ENCODE measurements at places on chromosomes 13 and 19.

DNA sequence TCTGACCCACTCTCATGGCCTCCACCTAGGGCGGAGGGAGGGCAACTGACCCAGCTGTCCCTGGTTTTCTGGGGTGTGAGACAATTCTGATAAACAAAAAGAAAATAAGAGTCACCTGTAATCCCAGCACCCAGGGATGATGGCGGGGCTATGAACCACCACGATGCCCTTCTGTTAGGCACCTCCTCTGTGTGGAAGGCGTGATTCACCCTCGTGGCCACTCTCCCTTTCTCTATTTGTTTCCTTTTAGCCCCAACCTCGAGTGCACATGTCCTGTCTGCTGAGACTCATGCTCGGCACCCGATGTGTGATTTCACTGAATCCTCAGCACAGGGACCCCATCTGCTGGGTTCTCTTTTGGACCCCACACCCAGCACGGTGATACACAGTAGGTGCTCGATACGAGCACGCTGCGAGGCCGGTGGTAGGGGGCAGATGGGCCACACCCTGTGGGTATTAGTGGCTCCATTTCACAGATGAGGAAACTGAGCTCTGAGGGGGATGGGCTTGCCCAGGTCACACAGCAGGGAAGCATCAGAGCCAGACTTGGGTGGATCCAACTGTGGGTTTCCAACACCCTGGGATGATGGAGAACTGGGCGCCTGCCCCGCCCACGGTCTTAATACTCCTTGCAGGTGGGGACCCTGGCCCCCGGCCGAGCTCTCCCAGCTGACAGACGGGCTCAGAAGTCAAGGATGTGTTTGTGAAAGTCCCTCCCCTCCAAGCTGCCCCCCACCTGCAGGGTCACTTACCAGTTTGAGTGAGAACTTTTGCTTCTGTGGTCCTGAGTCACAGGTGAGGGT lies 24.9 kb downstream of the VRK3 start:
- DNase-seq: no peak

GRCh38 chr13:38394777-38395496 lies 45.3 kb downstream of the UFM1 start:
- DNase-seq: peak; percentile 42

DNA sequence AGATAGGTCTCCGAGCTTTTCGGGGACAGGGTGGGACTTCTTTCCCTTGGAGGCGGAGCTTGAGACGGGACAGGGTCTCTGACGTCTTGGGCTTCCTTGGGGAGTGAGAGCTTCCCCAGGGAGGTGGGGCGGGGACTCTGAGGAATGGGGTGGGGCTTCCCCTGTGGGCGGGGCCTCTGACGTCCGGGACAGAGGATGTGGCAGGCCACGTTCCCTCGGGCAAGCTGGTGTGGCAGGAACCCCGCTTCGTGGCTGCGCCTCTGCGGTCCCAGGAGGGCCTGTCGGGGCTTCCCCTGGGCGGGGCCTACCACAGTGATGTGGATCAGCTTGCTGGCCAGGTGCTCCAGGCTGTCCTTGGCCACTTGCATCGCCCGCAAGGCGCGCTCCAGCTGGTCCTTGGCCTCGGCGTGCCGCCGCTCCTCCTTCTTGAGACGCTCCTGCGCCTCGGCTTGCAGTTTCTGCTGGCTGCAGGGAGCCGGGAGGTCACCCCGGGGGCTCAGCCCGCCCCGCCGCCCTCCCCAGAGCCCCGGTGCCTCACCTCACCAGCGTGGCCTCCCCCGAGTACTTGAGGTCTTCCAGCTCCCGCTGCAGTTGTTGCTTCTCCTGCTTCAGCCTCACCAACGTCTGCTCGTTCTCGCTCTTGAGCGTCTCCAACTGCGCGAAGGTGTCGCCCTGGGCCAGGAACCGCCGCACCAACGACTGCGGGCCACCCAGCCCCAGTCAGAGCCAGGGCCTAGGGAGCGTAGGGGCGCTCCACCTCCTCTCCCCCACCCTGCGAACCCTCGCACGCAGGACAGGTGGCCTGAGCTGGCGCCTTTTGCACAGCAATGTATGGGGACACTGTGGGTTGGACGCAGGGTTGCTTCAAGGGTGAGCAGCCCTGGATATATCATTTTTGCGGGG lies 3.3 kb upstream of the RGL3 start:
- peak; percentile 39 for DNase-seq

- no peak for DNase-seq
These were observed 10.3 kb downstream of the DYRK1B start for GRCh38 chr19:39823686-39824085.

DNA sequence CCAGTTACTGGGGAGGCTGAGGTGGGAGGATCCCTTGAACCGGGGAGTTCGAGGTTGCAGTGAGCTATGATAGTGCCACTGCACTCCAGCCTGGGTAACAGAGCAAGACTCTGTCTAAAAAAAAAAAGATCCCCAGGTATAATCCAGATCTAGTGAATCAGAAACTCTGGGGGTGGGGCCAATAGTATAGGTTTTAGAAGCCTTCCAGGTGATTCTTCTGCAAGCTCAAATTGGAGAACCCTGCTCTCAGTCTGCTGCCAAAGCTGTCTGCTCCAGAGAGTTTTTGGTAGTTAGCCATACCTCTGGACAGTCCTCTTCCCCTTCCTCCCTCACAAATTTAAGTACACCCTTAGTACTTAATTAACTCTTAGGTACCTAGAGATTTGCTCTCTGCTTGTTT lies 28.0 kb downstream of the SERP2 start:
- DNase-seq: no peak

DNA sequence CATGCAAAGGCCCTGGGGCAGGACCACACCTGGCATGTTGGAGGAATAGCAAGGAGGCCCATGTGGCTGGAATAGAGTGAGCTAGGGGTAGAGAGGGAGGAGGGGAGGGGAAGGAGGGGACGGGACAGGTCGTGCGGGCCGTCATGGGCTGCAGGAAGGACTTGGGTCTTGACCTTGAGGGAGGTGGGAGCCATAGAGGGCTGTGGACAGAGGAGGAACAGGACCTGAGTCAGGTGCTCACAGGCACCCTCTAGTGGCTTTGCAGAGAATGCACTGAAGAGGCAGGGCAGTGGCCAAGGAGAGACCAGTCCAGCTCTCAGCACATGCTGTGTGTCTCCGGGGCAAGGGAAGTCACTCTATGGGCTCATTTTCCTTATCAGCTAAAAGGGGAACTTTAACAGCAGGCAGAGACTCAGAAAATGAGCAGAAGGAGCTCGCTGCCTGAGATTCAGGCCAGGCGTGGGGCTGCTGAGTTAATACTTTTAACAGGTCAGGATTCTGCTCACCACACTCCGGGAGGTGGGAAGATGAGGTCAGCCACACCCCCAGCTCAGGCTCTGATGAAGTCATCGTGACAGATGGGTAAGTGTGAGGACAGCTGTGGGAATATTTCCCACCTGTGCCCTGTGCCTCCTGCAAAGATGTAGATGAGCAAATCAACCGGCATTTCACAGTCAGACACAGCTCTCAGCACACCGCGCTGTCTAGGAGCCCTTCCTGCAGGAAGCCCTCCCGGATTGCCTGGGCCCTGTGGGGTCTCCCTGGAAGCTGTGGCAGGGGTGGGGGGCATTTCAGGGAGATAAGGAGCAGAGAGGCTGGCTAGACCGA lies 6.0 kb upstream of the TNFAIP8L1 start:
- DNase-seq: peak; percentile 92

DNA sequence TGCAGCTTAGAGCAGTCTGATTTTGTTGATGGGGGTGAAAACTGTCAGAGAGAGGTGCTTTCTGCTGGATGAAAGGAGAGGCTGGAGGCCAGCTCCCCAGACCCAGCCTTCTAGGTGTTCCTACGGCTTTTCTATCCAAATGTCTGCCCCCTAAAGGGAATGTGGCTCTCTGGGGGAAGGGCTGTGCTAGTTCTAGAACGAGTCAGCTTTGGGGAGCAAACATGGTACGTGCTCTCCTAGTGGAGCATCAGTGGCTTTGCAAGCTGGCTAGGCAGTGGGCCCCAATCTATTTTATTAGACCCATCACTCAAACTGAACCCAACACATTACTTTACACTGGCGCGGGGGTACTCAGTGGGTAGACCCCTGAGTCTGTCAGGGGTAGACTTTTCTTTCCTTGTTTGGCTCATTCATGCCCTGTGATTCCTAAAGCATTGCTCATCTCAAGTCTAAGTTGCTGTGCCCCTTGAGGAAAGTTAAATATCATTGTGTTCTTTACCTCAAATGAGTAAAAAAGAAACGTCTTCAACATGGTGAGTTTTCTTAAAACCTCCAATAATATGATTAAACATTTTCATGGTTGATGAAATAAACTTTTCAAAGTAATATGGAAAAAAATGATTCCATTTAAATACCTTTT lies 254.9 kb downstream of the DLEU7 start:
- DNase-seq: peak; percentile 34

DNA sequence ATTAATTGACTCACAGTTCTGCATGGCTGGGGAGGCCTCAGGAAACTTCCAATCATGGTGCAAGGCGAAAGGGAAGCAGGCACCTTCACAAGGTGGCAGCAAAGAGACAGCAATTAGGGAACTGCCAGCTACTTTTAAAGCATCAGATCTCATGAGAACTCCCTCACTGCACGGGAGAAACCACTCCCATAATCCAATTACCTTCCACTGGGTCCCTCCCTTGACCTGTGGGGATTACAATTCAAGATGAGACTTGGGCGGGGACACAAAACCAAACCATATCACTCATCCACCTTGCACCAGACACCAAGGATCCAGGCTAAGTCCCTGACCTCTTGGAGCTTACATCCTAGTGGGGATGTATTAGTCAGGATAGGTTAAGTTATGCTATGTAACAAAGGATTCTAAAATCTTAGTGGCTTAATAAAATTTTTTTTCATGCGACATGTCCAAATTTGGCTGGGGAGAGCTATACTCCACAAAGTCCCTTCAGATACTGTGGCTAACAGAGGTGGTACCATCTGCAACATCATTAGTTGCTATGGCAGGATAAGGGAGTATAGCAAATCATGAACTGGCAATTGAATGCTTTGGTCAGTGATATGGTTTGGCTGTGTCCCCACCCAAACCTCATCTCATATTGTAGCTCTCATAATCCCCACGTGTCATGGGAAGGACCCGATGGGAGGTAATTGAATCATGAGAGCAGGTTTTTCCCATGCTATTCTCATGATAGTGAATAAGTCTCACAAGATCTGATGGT lies 8.3 kb upstream of the FAM187B start:
- DNase-seq: no peak

- peak; percentile 38 for DNase-seq
These were observed 202.4 kb upstream of the EDNRB start for GRCh38 chr13:78121001-78121400.

DNA sequence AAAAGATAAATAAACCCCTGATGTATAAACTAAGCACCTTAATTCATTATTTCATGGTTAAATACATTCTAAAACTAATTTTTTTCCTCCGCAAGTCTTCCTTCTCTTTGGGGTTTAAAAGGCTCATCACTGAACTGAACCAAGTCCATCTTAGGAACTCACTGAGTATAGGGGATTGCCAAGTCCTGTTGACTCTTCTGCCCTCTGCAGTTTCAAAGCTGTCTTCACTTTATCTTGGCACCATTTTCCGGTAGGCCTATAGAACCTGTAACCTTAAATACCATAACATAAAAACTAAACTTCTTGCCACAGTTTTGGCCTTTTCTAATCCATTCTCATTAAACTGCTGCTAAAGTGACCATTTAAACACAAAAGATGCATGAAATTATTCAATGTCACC lies 66.5 kb upstream of the USPL1 start:
- DNase-seq: peak; percentile 56

GRCh38 chr13:100182900-100183490 lies 94.1 kb downstream of the PCCA start:
- no peak for DNase-seq

DNA sequence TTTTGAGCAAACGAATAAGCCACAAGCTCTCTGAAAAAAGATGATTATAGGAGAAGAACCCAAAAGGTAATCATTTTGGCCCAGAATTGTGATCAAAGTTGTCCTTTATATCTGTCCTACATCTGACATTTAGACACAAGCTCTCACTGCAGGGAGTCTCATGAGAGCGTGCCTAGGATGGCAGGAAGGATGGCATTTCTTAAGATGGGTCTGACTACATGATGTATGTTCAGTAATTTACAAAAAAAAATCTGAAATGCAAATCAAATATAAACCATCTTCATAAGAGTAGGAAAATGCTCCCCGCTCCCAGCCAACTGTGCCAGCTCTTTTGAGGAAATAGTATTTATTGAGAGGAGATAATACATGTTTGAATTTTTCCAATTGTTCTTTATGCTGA lies 81.0 kb upstream of the MBNL2 start:
- DNase-seq: no peak

GRCh38 chr13:92804346-92804745 lies 422.3 kb upstream of the GPC6 start:
- peak; percentile 64 for DNase-seq

DNA sequence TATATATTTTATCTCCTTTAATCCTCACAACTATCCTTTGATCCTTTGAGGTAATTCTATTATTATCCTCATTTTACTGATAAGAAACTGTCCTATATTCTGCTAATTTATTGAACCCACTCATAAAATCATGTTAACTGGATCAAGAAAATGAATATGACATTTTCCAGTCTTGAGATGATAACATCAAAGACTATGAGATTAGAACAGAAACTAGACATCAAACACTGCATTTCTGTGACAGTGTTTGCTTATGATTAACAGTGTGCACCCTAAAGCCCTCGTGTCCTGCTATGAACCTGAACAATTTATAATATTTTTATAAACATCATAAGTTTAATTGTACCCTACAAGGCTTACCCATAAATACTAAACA lies 96.3 kb downstream of the TBC1D4 start:
- no peak for DNase-seq

DNA sequence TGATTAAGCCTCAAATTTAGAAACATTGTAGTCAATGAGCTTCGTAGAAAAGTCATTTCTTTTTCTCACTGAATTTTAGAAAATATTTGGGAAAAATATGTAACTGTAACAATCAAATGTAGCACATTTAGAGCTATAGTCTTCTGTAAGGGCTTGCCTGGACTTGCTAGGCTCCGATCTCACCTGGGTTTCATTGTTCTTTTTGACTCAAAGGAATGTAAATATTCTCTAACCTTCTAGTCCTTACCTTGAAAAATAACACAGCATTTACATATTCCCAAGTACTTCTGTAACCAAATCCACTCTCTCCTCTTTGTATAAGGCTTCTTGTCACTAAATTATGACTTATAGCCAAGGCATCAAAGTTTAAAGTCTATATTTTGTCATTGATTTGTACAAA lies 2.9 kb upstream of the UFM1 start:
- no peak for DNase-seq

- DNase-seq: no peak
These were observed 10.8 kb upstream of the C19orf33 start for GRCh38 chr19:38293281-38293680.

- DNase-seq: peak; percentile 99
These were observed 73.4 kb upstream of the UBL3 start for GRCh38 chr13:29923554-29924481.

- DNase-seq: no peak
These were observed 17.3 kb upstream of the OXGR1 start for GRCh38 chr13:97011446-97012131.

DNA sequence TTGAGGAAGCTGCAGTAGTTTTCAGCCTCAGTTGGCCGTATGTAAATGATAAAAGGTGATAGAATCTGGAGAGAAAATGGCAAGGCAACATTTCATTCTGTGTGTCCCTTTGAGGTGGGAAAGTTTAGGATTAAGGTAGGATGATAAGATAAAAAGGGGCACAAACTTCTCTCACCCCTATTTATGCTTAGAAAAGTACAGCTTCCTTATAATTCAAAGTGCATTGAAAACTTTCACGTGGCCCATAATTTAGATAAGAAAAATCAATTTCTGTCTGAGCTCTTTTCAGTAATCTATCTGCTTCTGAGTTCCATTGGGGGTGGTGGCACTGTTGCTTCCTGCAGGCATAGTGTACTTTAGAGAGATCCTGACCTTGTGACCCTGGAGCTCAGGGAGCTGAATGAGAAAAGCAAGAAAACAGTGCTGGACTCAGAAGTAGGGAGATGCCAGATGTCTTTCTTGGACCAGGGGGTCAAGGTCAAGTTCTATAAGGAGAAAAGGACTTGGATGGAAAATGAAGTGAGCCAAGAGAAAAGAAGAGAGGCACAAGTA lies 187.3 kb downstream of the NDFIP2 start:
- DNase-seq: no peak

Data from fibroblast of mammary gland (primary cell).